ENCODE measurements at places on chromosomes 1 and 21.

DNA sequence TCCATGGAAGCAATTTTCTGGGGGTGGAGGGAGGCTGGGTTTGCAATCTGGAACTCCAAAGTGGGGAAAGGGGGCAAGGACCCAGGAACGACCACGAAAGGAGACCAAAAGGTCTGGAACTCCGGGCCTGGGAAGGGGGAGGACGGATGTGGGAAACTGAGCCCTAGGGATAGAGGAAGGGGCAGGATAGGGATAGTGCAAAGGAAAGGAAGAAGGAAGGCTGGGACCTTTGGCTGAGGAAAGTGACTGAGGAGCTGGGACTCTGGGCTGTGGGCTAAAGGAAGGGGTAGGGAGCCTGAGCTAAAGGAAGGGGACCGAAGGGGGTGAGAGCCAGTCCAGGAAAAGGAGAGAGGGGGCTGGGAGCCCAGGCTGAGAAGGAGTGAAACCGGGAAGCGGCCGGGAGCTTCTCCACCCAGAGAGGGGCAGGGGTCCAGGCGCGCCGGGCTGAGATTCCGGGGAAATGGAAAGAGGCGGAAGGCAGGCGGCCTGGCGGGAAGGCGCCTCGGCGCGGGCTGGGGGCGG, 395 bp downstream of the SLC9A1 start:
- H3K27me3 ChIP-seq, result no peaks in the 10 kb centered on the region
- H3K4me3 ChIP-seq, result peak overlapping the region; percentile 92
- DNase-seq, result no peak
- H3K36me3 ChIP-seq, result no peaks in the 10 kb centered on the region

DNA sequence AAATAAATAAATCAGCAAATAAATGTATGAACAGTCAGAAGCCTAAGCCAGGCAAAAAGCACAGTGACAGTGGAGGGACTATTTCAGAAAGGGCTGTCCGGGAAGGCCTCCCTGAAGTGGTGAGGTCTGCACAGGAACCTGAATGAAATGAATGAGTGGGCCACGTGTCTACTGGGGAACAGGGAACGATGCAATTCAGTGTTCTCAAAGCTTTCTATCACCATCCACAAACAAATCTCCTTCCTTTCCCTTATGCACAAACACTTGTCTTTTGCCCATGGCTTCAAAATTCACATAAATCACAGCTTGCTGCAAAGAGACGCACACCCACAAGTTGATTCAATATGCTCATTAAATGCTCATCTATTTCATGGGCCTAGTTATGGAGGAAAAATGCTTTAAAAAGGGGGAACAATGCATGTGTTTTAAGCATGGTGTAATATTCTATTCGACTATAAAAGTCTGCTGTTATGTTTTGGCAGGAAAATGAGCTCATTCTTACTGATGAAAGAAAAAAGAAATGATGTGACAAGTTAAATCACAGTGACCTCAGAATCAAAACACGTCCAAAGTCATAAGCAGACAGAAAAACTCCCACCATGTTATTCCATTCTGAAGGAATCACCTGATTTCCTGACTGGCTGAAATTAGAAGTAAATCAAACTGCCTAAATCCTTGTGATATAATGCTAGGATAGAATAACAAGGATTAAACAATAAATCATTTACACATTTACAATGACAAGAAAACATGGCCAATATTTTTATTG, 21.6 kb downstream of the URB1 start:
- no peaks in the 10 kb centered on the region for H3K27me3 ChIP-seq
- H3K4me3 ChIP-seq, result no peak overlapping the region
- H3K4me1 ChIP-seq, result peaks cover 8% of the 10 kb centered on the region
- no peak for DNase-seq
- peak overlapping the region; percentile 67 for H3K27ac ChIP-seq

GRCh38 chr1:163928069-163928468, 606.3 kb downstream of the NUF2 start:
- no peaks in the 10 kb centered on the region for H3K4me1 ChIP-seq
- H3K4me3 ChIP-seq, result no peak overlapping the region
- no peaks in the 10 kb centered on the region for H3K36me3 ChIP-seq

- H3K27ac ChIP-seq, result no peak overlapping the region
- no peak for DNase-seq
- H3K4me3 ChIP-seq, result no peak overlapping the region
- no peaks in the 10 kb centered on the region for H3K36me3 ChIP-seq
These were observed 109.6 kb downstream of the CRYAA start for GRCh38 chr21:43278359-43278758.

GRCh38 chr1:231423648-231424047, 1.6 kb upstream of the EGLN1 start:
- no peaks in the 10 kb centered on the region for H3K36me3 ChIP-seq
- no peak overlapping the region for H3K27ac ChIP-seq
- no peaks in the 10 kb centered on the region for H3K27me3 ChIP-seq
- H3K4me3 ChIP-seq, result no peak overlapping the region
